ENCODE measurements at places on chromosomes 5 and 9.

GRCh38 chr9:134812343-134812673 lies 68.3 kb upstream of the FCN2 start:
- DNase-seq, result no peak

DNA sequence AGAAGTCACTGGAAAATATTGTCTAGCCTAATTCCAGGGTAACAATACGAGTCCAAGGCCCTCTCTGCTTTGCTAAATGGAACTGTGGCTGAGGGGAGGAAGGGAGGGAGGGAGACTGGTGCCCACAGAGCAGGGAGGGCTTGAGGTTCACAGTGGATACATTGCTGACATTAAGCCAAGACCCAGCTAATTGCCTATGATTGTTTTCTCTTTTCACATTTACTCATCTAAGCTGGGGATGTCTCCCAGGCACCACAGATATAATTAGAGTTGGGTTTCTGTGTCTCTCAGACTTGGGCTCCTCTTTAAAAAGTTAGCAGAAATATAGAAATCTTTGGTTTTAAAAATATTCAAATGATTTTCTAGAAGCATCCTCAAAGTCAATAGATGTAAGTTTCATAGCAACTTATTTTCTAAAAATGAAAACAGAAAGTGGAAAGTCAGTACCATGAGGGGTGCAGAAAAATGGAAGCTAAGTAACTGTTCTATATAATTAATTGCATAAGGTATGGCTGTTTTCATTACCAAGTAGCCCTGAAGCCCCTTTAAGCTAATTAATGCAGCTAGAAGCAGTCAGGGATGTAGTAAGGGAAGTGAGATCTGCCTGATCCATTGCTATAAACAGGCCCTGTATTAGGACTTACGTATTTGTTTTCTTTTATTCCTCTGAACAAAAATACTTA lies 259.8 kb downstream of the NDUFS4 start:
- no peak for DNase-seq

DNA sequence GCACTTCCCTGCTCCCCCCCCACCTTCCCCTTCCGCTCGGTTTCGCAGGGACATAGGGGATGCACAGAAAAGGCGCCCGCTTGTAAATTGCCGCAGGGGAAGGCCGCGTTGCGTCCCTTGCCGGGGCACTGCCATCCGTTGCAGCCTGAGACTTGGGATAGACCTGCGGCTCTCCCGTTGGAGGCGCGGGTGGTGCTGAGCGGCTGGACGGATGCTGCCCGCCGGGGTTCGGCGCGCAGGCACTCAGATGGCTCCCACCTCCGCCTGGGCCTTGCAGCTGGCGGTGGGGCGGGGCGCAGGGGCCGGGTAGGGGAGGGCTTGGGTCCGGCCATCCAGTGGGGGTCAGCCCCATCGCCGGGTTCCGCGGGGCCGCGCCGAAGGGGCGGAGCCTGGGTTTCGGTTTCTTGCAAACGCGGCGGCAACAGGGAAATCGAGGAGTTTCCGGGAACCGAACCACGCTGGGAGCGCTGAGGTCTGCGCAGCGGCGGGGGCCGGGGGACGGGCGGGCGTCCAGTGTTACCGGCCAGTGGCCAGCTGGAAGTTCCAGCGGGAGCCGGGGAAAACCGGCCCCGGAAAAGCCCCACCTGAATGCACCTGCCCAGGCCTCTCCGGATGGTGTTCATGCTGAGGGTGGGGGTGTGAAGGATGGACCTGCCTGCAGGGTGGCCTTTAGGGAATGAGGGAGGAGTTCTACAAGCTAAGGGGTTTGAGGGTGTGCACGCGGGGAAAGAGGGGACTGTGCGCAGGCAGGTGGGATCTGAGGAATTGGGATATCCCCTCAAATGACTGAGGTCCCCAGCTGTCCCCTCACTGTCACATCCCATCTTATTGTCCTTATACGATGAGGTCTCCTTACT lies 6.3 kb upstream of the IRF1 start:
- DNase-seq, result peak; percentile 76

GRCh38 chr5:88875341-88876234 lies 7.4 kb downstream of the MEF2C start:
- no peak for DNase-seq

GRCh38 chr5:138989720-138990119 lies 114.6 kb upstream of the LRRTM2 start:
- DNase-seq, result no peak

DNA sequence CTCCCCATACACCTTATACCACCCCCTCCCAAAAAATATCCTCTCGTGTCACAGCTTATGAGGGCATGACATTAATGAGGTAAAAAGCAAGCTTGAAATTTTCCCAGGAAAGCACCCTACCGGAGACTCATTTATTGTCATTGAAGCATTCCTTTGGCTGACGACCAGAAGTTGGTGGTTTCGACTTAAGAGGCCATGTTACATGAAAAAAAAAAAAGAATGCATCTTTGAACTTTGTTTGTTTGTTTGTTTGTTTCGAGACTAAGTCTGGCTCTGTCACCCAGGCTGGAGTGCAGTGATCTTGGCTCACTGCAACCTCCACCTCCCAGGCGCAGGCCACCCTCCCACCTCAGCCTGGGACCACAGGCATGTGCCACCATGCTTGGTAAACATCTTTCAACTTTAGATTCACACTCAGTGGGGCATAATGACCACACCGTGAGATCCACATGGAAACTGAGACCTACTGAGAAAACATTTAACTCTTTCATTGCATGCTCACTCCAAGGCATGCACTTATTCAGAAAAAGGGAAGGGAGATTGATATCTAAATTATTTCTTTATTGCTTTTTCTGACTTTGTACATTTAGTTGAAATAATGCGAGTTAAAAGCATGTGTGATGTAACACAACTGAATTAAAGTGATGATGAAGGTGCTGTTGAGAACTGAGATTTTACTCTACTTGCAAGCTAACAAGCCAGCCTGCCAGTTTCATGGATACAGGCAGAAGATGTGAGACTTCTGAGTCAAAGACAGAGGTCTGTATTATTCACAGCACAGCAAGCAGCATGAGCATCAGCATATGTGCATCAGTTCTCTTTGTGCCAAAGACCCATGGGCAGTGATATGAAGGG lies 5.1 kb upstream of the RAB14 start:
- no peak for DNase-seq

DNA sequence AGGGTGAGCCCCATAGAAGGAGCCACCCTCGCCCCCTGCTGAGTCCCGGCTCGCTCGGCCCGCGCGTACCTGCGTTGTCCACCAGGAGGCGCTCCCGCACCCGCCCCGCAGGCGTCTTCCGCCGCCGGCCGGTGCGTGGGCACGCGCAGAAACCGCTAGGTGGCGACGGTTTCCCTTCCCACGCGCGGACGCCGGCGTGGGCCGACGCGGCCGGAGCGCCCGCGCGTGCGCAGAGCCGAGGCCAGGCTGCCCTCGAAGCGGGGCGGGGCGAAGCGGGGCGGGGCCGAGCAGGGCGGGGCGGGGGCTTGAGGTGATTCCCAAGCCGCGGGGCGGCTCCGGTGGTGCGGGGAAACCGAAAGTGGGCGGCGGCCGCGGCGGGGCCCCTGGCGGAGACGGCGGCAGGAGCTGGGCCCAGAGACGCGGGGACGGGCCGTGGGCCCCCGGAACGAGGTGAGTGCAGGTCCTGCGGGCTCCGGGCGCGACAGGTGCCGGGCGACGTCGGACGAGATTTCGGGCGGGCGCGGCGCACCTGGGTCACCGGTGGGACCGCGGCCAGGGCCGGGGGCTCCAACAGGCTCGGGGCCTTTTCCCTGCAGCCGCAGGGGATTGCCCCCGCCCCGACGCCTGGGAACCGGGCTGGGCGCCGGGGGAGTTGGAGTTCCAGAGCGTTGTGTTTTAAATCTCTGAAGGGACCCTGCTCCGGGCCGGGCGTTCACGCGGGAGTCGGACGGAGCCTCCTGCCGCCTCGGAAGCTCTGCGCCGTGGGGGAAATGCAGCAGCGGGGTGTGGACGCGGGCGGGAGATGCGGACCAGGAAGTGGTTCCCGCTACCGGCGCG lies at the start of gene TDRD7:
Gene TDRD7, plus strand, starts transcription at position 308 of the 837 bp plus-strand sequence. CDS start 16,370 bp downstream, outside the sequence.
- peak; percentile 95 for DNase-seq

- DNase-seq, result no peak
These were observed 84.0 kb downstream of the ACER2 start for GRCh38 chr9:19492775-19493173.

DNA sequence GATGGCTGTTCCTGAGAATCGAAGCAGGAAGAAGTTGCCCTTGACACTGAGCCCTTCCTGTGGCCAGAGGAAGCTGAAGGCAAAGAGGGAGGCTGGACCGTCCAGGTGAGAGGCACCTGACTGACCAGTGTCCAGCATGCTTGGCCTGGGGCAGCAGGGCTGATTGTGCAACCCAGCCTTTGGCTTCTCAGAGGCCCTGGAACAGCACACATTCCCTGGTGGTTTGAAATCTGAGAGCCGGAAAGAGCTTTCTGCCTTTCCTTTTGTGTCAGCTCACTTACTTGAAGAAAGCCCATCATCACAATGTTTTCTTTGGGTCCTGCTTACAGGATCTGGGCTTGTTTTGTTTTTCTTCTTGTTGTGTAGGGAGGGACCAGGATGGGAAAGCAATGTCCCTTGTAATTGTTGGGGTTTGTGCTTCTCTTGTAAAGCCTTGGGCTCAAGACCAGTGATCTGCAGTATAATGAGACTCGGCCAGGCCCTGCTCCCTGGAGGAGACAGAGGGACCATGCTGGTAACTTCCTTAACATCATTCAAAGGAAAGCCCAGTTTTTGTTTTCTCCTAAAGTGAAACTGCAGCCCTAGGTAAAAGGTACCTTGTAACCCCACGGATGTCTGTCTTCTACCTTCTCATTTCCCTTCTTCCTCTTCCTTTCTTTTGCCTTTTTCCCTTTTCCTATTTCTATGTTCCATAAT lies 213.7 kb downstream of the NXNL2 start:
- DNase-seq, result no peak

GRCh38 chr5:82374637-82375036 lies 96.5 kb upstream of the RPS23 start:
- no peak for DNase-seq

DNA sequence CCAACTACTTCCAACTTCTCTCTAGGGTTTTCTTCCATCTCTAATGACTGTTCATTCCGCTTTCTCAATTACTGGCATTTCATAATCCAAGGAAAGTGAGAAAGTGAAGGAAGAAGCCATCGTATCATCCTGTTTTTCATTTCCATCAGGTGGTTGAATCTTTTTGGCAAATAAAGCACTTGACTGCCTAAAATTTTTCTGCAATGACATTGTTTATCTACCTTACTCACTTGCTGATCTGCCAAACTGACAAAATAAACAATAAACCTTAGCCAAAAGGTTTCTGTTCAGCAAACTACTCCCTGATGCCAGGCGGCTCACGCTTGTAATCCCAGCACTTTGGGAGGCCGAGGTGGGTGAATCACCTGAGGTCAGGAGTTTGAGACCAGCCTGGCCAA lies 18.4 kb downstream of the FNBP1 start:
- DNase-seq, result no peak

GRCh38 chr9:4829969-4830368 lies 37.2 kb downstream of the RCL1 start:
- DNase-seq, result no peak

DNA sequence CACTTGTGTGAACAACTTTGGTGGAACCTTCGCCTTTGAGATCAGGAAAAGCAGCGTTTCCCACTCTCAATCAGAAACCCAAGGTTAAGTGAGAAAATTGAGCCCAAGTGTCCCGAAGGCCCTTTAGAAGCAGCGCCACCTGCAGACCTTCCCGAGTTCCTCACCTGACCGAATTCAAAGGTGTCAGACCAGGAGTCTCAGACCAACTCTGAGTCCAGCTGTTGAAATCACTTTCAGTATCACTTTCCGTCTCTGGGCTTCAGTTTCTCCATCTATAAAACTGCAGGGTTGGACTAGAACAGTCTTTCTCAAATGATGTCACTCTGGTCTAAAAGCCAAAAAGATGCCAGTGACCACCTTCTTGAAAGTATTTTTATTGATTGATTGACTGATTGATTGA lies 31.7 kb upstream of the GRHPR start:
- peak; percentile 43 for DNase-seq

GRCh38 chr9:18442629-18443491 lies 31.1 kb upstream of the ADAMTSL1 start:
- DNase-seq, result peak; percentile 57

- DNase-seq, result no peak
These were observed 200.9 kb downstream of the GADD45G start for GRCh38 chr9:89805571-89806292.

- no peak for DNase-seq
These were observed 198.0 kb downstream of the HINT1 start for GRCh38 chr5:130966990-130967525.

- DNase-seq, result no peak
These were observed 2.1 kb downstream of the FGF18 start for GRCh38 chr5:171421331-171422262.

GRCh38 chr9:107142896-107143603 lies 140.0 kb upstream of the RAD23B start:
- no peak for DNase-seq

DNA sequence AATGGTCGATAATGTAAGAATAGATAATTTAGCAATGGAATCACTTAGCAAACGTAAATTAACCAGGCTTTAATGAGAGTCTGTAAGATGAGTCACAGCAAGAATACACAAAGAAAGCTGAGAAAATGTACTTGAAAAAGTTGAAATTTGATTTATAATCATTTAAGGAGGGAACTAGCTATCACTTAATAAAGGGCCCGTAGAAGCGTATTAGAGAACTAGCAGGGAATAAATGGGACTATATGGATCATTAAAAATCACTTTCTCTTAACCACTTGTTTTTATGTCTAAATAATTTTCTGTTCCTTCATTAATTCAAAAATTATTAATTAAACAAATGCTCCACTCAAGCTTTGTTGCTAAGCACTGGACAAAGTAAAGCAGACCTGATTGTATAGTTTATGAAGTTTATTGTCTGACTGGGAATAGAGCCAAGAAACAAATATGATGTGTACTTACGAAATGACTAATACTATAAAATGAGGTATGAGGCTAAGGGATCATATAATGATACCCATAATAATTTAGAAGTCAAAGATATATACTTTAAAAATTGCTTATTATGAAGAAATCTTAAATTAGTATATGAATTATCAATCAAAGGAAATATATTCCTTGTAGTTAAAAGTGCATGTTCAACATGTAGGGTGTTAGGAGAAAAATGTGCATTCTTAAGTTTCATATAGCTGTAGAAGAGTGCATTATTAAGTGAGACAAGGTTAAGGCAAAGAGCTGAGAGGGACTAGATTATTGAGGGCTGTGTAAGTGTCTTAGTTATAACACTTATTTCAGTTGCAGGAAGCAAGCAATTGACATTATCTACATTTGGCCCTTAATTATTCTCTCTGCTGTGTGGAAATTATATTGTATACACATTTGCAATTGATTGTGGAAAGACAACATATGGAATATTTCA lies 196.8 kb downstream of the PRDM9 start:
- no peak for DNase-seq

DNA sequence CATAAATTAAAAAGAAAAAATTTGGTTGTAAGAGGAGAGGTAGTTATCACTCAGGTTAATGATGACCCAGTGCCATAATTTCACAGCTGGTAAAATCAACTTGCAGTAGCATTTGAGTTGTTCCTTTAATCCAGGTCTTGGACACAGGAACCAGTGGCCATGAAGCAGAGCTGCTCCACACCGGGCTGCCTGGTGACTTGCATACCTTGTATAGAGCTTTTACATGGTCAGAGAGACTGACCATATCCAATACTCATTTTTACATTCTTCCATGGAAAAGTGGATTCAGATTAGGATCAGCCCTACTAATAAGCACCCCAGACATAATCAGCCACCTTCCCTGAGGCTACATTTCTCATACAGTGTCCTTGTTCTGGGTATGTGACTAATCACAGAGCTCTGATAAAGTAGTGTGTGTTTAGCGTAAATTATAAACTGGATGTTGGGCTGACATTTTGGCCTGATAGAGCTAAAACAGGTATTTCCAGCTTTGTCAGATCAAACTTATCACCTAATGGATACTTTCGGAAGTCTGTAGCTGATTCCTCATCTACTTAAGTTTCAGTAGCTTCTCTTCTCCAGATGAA lies 77.0 kb upstream of the ZSWIM6 start:
- no peak for DNase-seq

Measured in activated T-cell treated with anti-CD3 and anti-CD28 coated beads, Interleukin-2, amount 50 U/mL, for 48 hours (primary cell).